ENCODE measurements at places on chromosomes 2 and 18.

GRCh38 chr2:109457366-109457765 lies 156.4 kb downstream of the SEPTIN10 start:
- DNase-seq, result no peak

- DNase-seq, result no peak
These were observed 293.9 kb downstream of the SATB2 start for GRCh38 chr2:199163613-199164458.

DNA sequence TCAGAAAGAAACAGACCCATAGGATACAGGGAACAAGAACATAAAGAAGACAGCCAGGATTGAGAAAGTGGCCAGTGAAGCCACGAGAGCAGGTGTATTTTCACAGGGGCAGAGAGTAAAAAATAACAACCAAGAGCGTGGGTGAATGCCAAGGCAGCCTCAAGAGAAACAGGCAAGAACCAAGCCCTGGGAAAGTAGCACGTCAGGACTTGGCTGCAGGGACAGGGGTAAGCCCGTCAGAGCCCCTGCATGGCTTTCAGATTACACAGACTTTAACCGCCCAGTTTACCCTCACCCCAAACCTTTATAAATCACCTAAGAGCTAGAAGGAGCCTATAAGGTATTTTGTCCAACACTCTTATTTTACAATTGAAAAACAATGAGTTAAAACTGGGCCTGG lies 43.7 kb downstream of the ARL4C start:
- no peak for DNase-seq

- DNase-seq, result no peak
These were observed 6.1 kb downstream of the SLC66A2 start for GRCh38 chr18:79945118-79946042.

GRCh38 chr2:23426263-23426905 lies 41.4 kb downstream of the KLHL29 start:
- no peak for DNase-seq

GRCh38 chr2:102055346-102055990 lies 63.7 kb downstream of the IL1R2 start:
- DNase-seq, result no peak

DNA sequence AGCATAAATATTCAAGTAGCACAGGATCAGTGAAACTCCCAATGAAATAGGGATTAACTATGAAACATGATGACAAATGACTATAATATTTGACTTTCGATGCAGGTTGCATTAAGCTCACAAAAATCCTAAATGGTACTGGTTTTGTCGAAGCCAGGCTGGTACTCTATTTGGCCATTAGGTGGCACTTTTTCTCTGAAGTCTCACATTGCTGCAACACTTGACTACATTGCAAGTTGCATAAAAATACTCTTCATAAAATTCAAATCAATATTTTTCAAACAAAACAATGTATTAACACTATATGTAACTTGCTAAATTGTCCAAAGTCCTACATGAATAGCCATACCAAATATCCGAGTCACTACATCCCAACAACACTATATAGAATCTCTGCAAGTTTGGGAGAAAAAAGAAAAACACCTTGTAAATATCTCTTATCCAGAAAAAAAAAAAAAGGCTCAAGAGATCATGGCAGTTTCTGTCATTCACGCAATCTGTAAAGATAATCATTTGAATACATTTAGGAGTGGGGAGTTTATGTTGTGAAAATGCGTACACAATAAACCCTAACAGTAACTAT lies 9.5 kb downstream of the RTTN start:
- DNase-seq, result peak; percentile 55

- DNase-seq, result no peak
These were observed 18.0 kb downstream of the MARCHF4 start for GRCh38 chr2:216354306-216354705.

DNA sequence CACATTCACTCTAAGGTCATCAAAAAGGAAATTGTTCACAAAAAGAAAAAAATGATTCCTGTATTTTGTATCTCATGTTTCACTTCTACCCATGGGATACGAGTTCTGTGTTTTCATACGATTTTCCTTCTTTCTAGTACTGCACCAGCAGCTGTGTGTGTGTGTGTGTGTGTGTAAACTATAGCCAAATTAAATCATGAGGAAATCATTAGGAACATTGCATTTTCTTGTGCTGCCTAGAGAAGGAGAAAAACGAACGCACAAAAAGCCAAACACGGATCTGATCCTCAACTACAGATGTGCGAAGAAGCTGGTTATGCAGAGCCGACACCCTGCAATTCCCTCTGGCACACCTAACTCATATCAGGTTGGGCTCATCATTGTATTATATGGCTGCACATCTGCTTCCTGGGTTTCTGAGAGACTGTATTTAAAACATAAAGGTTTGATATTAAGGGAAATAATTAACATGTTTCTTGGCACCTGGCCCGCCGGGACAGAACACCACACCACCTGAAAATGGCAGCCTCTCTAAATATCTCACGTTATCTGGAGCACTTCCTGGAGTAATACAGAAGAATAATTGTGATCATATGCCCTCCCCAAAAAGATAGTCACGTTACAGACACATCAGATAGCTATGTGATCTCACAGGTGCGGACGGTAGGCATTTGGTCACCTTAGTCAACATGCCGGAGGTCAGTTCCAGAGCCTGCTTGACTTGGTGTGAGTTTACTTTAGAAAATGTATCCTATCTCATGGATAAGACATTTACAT lies 586.3 kb upstream of the SALL3 start:
- no peak for DNase-seq

DNA sequence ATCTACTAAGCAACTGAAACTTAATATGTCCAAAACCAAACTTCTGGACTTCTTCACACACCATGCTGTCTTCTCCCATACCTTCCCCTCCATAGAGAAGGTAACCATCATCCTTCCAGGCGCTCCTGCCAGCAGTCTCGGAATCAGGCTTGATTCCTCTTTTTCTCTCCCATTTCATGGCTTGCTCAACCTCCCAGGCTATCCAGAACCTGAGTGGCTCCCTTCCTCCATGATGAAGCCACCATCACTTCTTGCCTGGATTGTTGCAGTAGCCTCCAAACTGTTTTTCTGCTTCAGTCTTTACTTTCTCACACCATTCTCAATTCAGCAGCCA lies 40.1 kb upstream of the NDUFV2 start:
- DNase-seq, result no peak

- DNase-seq, result peak; percentile 31
These were observed 195.5 kb downstream of the L3MBTL4 start for GRCh38 chr18:6219116-6219717.

DNA sequence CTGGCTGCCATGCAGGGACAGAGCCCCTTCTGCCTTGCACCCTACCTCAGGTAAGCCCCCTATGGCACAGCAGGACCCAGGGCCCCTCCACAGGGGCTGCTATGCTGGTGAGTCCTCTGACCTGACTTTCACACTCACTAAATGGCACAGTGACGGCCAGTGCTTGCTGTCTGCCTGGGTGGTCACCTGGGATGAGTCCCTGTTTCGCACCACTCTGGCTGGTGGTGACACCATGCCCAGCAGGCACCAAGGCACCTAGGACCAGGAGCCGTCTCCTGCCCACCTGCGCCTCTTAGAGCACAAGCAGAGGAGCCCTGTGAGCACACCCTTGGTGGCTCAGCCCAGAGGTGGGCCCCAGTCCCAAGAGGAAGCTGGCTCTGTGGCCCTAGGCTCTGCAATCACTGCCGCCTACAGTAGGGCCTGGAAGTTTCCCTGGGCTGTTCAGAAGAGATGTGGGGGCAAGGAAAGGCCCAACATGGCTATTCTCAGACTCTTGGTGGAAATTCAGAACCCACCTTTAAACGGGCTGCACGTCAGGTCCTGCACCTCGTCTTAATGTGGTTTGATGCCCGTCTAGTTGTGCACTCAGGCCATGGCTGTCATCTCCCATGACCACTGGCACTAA lies 96.0 kb downstream of the PLB1 start:
- DNase-seq, result no peak

GRCh38 chr18:70072678-70073077 lies 125.0 kb upstream of the CD226 start:
- no peak for DNase-seq

- no peak for DNase-seq
These were observed 17.3 kb downstream of the PPP1CB start for GRCh38 chr2:28768952-28769351.

GRCh38 chr2:237691029-237691907 lies 63.9 kb downstream of the LRRFIP1 start:
- no peak for DNase-seq

- DNase-seq, result no peak
These were observed 14.7 kb upstream of the ITGB6 start for GRCh38 chr2:160214461-160215445.

DNA sequence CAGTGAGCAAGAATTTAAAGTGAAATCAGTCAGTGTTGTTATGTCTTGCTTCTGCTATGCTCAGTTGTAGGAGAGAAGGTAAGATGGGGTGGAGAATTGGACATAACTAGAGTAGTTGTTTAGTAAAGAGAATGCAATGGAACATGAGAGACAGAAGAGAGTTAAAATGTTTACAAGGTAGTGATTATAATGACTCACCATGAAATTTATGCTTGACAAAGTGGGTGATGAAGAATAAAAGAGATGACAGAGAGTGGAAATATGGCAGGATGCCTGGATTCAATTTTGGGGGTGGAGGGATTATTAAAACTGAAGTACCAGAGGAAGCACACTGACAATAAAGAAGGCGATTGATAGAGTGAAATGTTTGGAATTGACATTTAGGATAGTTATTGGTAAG lies 10.6 kb downstream of the SCG2 start:
- no peak for DNase-seq

- no peak for DNase-seq
These were observed 391.0 kb upstream of the ID2 start for GRCh38 chr2:8290771-8291352.

DNA sequence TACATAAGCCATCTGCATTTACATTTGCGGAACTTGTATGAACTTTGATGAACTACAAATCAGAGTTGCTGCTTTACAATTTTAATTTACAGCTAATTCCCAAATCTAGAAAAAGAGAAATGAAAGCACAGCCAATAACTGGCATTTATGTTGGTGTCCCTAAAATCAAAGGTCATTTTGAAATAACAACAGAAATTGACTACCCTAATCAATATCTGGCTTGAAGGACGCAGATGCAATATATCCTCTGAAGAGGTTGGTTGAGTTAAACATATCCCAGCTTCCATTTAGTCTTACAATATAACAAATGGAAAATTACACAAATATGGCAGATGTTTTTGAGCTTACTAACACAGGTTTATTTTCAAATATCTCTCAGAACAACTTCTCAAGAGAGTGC lies 177.5 kb downstream of the KCNJ3 start:
- DNase-seq, result no peak

GRCh38 chr18:2395427-2396161 lies 175.7 kb downstream of the METTL4 start:
- DNase-seq, result no peak

DNA sequence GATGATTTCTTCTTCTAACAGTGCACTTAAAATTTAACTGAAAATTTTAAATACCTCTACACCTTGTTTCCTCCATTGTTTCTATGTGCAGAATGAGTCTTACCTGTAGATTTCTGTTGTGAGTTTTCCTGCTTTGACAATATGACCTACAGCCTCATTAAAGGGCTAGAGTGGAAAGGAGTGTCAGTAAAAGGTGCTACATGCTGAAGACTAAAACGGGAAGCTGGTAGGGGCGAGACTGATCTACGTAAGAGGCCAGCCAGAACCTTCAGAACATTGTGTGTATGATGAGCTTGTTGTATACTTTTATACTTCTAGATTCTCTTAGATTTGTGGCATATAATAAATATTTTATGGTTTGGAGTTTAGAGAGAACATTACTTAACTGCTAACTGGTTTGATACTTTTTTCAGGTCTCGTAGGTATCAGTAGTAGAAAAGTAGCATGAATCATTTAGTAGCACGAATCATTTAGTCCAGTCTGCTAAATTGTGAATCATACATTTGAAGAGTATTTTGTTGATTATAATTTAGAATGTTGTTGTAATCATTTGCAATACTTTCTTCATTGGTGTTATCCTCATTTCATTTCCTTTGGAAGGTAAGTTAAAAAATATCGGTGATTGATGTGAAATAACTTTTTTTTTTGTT lies 14.3 kb downstream of the INSIG2 start:
- no peak for DNase-seq

DNA sequence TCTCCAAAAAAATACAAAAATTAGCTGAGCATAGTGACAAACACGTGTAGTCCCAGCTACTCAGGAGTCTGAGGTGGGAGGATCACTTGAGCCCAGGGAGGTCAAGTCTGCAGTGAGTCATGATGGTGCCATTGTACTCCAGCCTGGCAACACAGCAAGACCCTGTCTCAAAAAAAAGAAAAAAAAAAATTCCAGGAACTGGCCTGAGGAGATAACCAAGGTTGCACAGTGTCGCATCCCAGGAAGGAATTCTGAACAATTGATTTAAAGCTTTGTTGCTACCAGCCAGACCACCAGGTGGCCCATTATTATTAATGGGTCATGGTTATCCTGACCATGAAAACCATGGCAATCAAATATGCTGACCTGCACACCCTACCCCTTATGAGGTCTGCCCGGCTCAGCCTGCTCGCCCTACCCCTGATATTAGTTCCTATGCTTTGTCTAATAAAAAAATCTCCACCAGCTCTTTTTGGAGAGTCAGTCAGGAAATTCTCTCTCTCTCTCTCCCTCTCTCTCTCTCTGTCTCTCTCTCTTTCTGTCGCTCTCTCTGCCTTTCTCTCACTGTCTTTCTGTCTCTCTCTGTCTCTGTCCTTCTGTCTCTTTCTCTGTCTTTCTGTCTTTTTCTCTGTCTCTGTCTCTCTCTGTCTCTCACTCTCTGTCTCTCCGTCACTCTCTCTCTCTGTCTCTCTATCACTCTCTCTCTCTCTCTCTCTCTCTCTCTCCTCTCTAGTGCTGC lies 73.7 kb downstream of the NCAPH start:
- DNase-seq, result no peak

DNA sequence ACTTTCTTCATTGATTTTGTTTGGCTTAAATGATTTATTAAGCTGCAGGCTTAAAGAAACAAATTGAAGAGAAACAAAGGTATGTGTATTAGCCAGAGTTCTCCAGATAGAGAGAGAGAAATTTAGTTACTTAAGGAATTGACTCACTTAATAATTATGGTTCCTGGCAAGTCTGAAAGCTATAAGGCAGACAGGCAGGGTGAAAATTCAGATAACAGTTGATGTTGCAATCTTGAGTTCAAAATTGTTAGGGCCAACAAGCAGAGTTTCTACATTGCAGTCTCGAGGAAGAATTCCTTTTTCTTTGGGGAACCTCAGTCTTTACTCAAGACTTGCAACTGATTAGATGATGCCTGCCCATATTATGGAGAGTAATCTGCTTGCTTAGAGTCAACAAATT lies 593.5 kb downstream of the ADCYAP1 start:
- no peak for DNase-seq

DNA sequence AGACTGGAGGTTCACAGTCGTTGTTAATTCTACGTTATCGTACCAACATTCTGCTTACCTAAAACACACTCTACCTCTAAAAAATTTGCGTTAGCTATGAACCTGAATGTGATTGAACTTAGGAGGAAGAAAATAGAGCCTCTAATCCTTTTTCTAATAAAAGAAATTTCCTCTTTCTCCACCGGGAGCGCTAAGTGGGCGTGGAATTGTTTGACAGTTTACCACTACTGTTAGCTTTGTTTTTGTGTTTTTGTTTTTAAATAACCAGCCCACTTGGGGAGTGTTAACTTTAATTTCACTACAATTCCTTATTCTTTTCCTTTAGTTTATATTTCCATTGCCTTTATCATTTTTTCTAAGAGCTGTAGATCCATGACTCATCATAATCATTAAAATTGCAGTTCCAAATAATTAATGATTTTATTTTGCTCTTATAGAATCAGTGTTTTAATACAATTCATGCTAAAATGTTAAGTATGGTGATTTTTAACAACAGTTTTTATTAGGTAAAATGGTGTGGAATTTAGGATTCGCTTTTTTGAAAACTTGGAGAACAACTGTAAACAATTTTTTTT lies 55.0 kb upstream of the ITM2C start:
- DNase-seq, result no peak

All from Kasumi-1 (cell line).